ENCODE measurements at places on chromosomes 4 and X. TPM values are rescaled to one million over a fixed set of nuclear protein-coding genes. Genes with fewer than 3 reads are reported as not detected.

GRK4 gene
- 5.4 TPM for total RNA-seq

ETDA gene
- total RNA-seq = not detected

NOA1 gene
- total RNA-seq = 17.4 TPM

CXCL5 gene
- total RNA-seq = 0.17 TPM

EFHC2 gene
- total RNA-seq = 3.3 TPM

PTTG2 gene
- 2.0 TPM for total RNA-seq

DDIT4L gene
- total RNA-seq = 0.75 TPM

ASMTL gene
- total RNA-seq = 29.7 TPM

FAT4 gene
- total RNA-seq = 44.0 TPM

SHROOM4 gene
- total RNA-seq = 5.4 TPM

LAP3 gene
- 83.1 TPM for total RNA-seq

ART3 gene
- 17.8 TPM for total RNA-seq

SLC4A4 gene
- 1.2 TPM for total RNA-seq

CLDN34 gene
- 0.66 TPM for total RNA-seq

FGB gene
- total RNA-seq = not detected

C1QTNF7 gene
- 18.8 TPM for total RNA-seq

CMC4 gene
- 28.0 TPM for total RNA-seq

HSFX4 gene
- not detected for total RNA-seq

STBD1 gene
- total RNA-seq = 14.8 TPM

CYBB gene
- 11.4 TPM for total RNA-seq

TMPRSS11F gene
- total RNA-seq = not detected

SERPINA7 gene
- not detected for total RNA-seq

PPBP gene
- total RNA-seq = 10.1 TPM

SORCS2 gene
- total RNA-seq = 3.3 TPM

ARHGAP6 gene
- total RNA-seq = 44.8 TPM

MTNR1A gene
- not detected for total RNA-seq

PTCHD1 gene
- total RNA-seq = 7.1 TPM

TRPC3 gene
- total RNA-seq = 0.66 TPM

FAAH2 gene
- 0.97 TPM for total RNA-seq

NEIL3 gene
- total RNA-seq = 0.50 TPM

MTMR8 gene
- 2.8 TPM for total RNA-seq

NOCT gene
- 1.7 TPM for total RNA-seq

WAS gene
- total RNA-seq = 7.1 TPM

NPY1R gene
- total RNA-seq = 2.4 TPM

TMPRSS11B gene
- 0.83 TPM for total RNA-seq

Data from esophagus muscularis mucosa (tissue), 4 donors.